ENCODE measurements at places on chromosomes 11 and 22.

DNA sequence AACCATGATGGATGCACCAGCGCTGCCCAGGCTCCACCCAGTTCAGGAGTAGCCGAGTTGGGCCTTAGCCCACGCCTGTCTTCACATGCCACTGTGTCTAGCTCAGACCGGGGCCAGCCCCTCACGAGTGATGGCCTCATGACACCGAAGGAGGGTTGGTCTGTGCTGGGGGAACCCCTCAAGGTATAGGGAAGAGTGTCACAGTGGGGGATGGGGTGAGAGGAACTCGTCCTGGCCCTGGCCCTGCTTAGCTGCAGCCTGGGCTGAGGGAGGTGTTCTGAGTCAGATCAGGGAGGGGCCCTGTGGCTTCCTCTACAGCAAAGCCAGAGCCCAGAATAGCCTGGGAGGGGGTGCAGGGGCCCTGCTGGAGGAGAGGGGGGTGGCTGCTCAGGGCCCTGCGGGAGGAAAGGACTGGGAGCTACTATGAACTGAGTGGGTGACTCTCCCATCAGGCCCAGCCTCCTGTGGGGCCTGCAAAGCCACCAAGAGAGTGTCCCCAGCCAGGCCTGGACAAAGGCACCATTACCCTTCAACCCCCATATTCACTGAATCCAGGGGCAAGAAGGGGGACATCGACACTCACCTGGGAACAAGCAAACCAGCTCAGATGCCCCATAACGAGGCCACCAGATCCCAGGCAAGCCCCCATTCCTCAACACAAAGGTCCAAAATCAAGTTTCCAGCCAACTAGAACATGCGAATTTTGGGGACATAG, 41.2 kb downstream of the IGLL5 start:
- peaks cover 56% of the 10 kb centered on the region for H3K27me3 ChIP-seq
- no peak overlapping the region for H3K27ac ChIP-seq
- H3K4me3 ChIP-seq: no peak overlapping the region
- no peaks in the 10 kb centered on the region for H3K36me3 ChIP-seq
- H3K4me1 ChIP-seq: peaks cover 20% of the 10 kb centered on the region

DNA sequence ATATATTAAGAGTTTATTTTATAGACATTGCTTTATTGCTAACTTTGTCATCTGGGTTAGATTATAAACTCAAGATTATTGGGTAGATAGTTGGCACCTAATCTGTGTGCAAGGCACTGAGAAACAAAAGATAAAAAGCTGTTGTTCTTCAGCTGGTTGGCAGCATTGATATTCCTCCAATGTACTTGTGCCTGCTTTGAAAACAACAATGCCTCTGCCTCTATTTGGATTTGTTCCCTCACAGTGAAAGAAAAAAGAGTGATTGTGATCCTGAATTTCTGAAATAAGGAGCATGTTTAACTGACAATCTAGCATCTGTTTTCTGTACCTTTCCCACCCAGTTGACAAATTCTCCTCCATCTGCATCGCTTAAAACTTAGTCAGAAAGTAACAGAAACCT, 98.3 kb downstream of the TYR start:
- H3K27ac ChIP-seq: no peak overlapping the region
- no peak overlapping the region for H3K4me3 ChIP-seq
- no peaks in the 10 kb centered on the region for H3K4me1 ChIP-seq
- H3K36me3 ChIP-seq: no peaks in the 10 kb centered on the region
- no peaks in the 10 kb centered on the region for H3K27me3 ChIP-seq
- no peak for DNase-seq

DNA sequence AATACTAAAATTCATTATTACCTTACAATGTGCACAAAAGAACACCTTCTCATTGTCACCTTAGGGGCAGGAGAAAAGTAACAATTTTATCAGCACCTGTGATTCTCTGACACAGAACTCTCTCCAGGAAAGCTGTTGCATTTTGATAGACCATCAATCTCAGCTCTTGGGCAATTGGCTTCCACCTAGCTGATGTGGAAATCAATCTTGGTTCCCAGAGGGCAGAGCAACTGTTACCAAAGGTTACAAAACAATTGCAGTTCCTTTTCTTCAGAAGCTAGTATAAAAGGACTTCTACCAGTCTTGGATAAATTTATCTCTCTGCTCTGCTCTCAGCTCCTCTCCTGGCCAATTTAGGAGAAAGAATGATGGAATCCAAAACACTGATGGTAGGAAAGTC, 157.8 kb upstream of the DDI1 start:
- no peak overlapping the region for H3K4me3 ChIP-seq
- peaks cover 4% of the 10 kb centered on the region for H3K4me1 ChIP-seq
- H3K27me3 ChIP-seq: no peaks in the 10 kb centered on the region
- no peaks in the 10 kb centered on the region for H3K36me3 ChIP-seq

- no peaks in the 10 kb centered on the region for H3K27me3 ChIP-seq
- no peak overlapping the region for H3K4me3 ChIP-seq
- no peaks in the 10 kb centered on the region for H3K4me1 ChIP-seq
- no peak for DNase-seq
- no peak overlapping the region for H3K27ac ChIP-seq
Measured at GRCh38 chr11:56624661-56625110, 10.0 kb upstream of the OR5M1 start.

GRCh38 chr11:88695689-88696414, 358.3 kb upstream of the CTSC start:
- no peaks in the 10 kb centered on the region for H3K4me1 ChIP-seq
- H3K27me3 ChIP-seq: peaks cover 8% of the 10 kb centered on the region
- no peak overlapping the region for H3K4me3 ChIP-seq
- DNase-seq: no peak
- no peak overlapping the region for H3K27ac ChIP-seq

DNA sequence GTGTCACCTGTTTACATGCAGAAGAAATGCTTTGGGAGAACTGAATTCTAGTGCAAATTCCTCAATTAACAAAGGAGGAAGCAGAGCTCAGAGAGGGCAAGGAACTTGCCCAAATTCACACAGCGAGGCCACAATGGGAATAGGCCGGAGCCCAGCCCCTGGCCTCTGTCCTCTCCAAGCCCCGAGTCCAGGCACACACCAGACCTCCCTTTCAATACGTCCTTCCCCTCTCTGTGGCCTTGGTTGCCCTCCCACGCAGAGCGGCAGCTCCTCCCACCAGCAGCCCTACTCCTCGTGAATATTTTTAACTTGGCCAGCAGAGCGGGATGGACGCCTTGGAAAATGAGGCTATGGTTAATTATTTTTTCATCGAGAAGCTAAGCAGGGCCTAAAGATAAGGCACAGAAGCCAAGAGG, 1.6 kb upstream of the CARD10 start:
- peaks cover 72% of the 10 kb centered on the region for H3K27me3 ChIP-seq
- peak overlapping the region; percentile 92 for H3K27ac ChIP-seq
- no peak overlapping the region for H3K4me3 ChIP-seq
- no peak for DNase-seq
- H3K4me1 ChIP-seq: peaks cover 45% of the 10 kb centered on the region

- H3K27me3 ChIP-seq: no peaks in the 10 kb centered on the region
- no peak overlapping the region for H3K27ac ChIP-seq
- no peaks in the 10 kb centered on the region for H3K36me3 ChIP-seq
- no peak overlapping the region for H3K4me3 ChIP-seq
- H3K4me1 ChIP-seq: peaks cover 46% of the 10 kb centered on the region
- no peak for DNase-seq
Measured at GRCh38 chr22:29932136-29932535, 49.2 kb downstream of the MTMR3 start.

- no peak overlapping the region for H3K27ac ChIP-seq
- no peak overlapping the region for H3K4me3 ChIP-seq
- H3K36me3 ChIP-seq: no peaks in the 10 kb centered on the region
- DNase-seq: no peak
- peaks cover 53% of the 10 kb centered on the region for H3K4me1 ChIP-seq
Measured at GRCh38 chr11:116962108-116962507, 124.7 kb upstream of the APOA1 start.

DNA sequence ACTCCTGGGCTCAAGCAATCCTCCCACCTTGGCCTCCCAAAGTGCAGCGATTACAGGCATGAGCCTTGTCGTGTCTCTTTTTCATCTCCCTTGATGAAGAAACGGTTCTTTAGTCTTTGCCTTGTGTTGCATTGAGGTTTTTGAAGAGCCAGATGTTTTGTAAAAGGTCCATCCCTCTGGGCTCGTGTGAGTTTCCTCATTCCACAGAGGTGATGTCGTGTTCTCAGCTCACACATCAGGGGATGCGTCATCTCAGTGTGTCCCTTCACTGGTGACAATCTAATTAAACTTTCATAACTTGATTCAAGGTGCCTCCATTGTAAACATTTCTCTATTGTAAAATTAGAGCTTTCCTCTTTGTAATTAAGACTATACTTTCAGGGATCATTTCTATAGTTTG, 29.7 kb upstream of the TEF start:
- peaks cover 35% of the 10 kb centered on the region for H3K4me1 ChIP-seq
- no peak for DNase-seq
- H3K4me3 ChIP-seq: no peak overlapping the region
- no peaks in the 10 kb centered on the region for H3K27me3 ChIP-seq

- no peaks in the 10 kb centered on the region for H3K36me3 ChIP-seq
- H3K27me3 ChIP-seq: peaks cover 54% of the 10 kb centered on the region
- no peak overlapping the region for H3K4me3 ChIP-seq
Measured at GRCh38 chr11:133555034-133555433, 22.7 kb upstream of the OPCML start.

DNA sequence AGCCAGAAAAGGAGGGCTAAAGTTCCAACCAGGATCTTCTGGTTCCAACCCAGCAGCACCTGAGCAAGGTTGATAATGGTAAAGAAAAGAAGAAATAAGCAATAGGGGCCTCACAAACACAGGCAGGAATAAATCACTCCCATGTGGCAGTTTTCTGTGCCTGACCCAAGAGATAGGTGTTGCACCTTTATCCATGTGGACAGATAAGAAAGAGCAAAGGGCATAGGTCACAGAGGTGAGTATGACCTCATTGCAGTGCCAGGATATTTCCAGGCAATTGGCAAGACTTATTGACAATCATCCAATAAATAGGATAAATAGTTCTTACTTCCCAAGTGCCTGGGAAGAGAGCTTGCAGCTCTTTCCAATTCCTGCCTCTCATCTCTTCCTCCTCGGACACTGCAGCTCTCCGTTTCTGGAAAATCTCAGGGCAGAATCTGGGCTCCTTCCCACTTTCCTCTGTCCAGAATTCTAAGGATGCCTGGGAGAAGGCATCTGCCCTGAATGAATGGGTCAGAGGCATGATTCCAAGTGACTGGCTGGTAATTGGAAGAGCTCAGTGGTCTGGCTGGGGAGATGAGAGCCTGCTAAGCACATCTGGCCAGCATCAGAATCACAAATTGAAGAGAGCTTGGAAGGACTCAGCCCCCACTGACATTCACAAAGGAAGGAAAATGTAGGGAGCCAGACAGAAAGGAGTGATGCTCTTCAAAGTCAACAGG, 14.5 kb upstream of the LRRC55 start:
- no peaks in the 10 kb centered on the region for H3K27me3 ChIP-seq
- no peak for DNase-seq
- no peak overlapping the region for H3K27ac ChIP-seq
- no peak overlapping the region for H3K4me3 ChIP-seq
- H3K36me3 ChIP-seq: no peaks in the 10 kb centered on the region

DNA sequence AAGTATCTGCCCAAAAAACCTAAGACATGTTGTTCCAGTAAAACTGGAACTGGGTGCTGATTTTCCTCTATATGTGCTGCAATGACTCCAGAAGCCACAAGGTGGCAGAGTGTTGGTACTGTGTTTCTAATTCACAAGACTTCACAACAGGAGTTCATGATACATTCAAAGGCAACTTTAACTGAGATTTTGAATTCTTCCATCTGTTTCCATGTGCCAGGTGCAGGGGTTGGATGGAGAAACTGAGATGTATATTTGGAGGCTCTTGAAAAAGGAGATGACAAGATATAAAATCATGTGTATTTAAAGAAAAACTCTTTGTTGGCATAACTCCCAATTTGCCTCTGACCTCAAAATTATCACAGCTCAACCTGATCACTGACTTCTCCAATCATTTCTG, 1098.6 kb upstream of the CCDC90B start:
- H3K27me3 ChIP-seq: no peaks in the 10 kb centered on the region
- DNase-seq: no peak
- H3K4me3 ChIP-seq: no peak overlapping the region
- no peak overlapping the region for H3K27ac ChIP-seq
- no peaks in the 10 kb centered on the region for H3K4me1 ChIP-seq

GRCh38 chr11:64406221-64406946, 47.4 kb downstream of the RPS6KA4 start:
- peak; percentile 72 for DNase-seq
- H3K4me3 ChIP-seq: no peak overlapping the region
- peaks cover 8% of the 10 kb centered on the region for H3K27me3 ChIP-seq
- H3K36me3 ChIP-seq: no peaks in the 10 kb centered on the region
- peak overlapping the region; percentile 29 for H3K27ac ChIP-seq

DNA sequence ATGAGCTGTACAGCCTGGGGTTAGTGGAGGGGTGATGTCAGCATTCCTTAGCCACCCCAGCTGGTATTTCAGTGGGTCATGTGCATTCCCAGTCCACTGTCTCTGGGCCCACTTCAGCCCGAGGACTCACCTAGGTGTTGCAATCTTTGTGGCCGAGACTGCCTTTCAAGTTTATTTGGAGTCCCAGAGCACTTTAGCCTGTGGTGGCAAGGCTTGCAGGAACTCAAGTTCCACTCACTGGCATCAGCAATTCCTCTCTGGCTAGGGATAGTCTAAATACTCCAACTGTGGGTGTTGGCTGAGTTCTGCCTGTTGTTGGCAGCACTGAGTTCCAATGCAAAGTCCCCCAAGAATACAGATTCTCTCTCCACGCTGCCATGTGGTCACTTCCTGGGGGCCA, 191.6 kb upstream of the PGR start:
- no peak overlapping the region for H3K27ac ChIP-seq
- no peak overlapping the region for H3K4me3 ChIP-seq
- H3K36me3 ChIP-seq: no peaks in the 10 kb centered on the region
- H3K27me3 ChIP-seq: no peaks in the 10 kb centered on the region
- H3K4me1 ChIP-seq: no peaks in the 10 kb centered on the region

GRCh38 chr22:39617970-39618757, 47.6 kb downstream of the CACNA1I start:
- no peak for DNase-seq
- peaks cover 96% of the 10 kb centered on the region for H3K27me3 ChIP-seq
- H3K27ac ChIP-seq: no peak overlapping the region
- H3K4me3 ChIP-seq: no peak overlapping the region

DNA sequence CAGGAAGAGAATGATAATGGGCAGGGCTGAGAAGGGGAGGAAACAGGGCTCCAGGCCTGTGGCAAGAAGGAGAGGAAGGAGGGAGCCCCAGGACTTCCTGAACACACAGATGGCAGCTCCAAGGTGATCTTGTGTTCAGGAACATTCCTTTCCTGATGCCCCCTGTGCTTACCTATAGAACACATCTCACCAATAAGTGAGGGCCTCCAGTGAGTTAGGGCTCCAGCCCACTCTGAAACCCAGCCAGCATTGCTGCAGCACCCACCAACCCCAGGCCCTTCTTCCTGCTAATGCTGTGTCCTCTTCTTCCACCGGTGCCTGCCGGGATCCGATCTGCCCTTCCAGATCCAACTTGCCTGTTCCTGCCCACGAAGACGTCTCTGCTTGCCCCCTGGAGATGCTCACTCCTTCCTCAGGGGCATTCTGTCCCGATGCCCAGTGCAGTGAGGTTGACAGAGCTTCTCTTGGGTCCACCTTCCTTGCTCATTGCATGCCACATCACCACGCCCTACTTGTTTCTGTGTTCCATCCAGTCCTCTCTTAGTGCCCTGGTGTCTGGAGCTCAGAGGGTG, 17.4 kb downstream of the ANKK1 start:
- H3K27ac ChIP-seq: no peak overlapping the region
- no peak for DNase-seq
- no peaks in the 10 kb centered on the region for H3K36me3 ChIP-seq
- no peak overlapping the region for H3K4me3 ChIP-seq
- H3K4me1 ChIP-seq: no peaks in the 10 kb centered on the region

GRCh38 chr11:87063982-87064381, 26.2 kb downstream of the TMEM135 start:
- no peaks in the 10 kb centered on the region for H3K27me3 ChIP-seq
- peaks cover 4% of the 10 kb centered on the region for H3K36me3 ChIP-seq
- no peak overlapping the region for H3K4me3 ChIP-seq
- DNase-seq: no peak
- H3K27ac ChIP-seq: no peak overlapping the region
